ENCODE measurements at places on chromosomes 4 and X. TPM values are rescaled to one million over a fixed set of nuclear protein-coding genes. Genes with fewer than 3 reads are reported as not detected.

The CXCL1 gene
- 0.97 TPM for total RNA-seq

DNA sequence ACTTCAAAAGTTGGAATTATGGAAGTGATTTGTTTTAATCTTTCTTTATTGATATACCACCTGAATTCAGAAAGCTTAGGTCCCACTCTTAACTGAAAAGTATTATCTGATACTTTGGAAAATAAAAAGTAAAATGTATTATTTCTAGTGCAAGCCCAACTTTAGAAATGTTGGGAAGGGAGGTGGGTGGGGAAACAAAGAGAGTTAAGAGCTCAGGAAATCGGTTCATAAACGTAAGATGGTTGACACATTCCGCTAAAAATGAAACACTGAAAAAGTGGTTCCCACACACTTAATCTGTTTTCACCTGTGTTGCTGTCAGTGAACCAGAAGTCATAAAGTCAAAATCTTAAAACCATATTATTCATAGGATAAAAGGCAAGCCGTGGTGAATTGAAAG, 237.4 kb downstream of the BANK1 start:
- DNase-seq: no peak

GRCh38 chrX:149074398-149074797, 430.7 kb downstream of the IDS start:
- peak; percentile 27 for DNase-seq

The ODAM gene
- total RNA-seq: not detected

The C4orf50 gene
- total RNA-seq: not detected

DNA sequence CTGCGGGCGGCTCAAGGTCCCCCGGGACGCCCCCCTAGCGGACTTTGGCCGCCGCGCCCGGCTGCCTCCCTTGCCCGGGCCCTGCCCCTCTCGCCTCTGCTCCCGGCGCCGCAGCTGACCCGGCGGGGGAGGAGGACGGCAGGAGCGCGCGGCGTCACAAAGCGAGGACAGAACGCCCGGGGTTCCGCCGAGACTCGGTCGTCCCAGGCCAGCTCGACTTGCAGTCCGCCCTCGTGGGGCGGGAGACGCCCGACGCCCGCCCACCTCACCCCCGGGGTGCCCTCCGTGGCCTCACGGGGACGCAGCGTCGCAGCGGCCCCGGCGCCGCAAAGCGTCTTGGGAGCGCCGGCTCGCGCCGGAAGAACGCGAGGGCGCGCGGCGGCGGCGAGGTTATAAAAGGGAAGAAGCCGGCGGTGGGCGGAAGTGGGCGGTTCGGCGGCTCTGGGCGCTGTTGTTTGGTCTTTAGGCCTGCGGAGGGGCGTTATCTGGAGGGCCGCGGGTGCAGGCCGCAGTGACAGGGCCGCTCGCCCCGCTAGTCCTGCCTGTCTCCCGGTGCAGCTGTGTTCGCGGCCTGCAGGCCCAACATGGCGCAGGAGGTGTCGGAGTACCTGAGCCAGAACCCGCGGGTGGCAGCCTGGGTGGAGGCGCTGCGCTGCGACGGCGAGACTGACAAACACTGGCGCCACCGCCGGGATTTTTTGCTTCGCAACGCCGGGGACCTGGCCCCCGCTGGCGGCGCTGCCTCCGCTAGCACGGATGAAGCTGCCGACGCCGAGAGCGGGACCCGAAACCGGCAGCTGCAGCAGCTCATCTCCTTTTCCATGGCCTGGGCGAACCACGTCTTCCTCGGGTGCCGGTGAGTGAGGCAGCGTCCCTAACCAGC, at the start of gene CDKN2AIP:
Gene CDKN2AIP (plus strand): TSS at position 423 of the 883 bp plus-strand sequence. CDS start 162 bp downstream, at position 585.
- DNase-seq: peak; percentile 91

DNA sequence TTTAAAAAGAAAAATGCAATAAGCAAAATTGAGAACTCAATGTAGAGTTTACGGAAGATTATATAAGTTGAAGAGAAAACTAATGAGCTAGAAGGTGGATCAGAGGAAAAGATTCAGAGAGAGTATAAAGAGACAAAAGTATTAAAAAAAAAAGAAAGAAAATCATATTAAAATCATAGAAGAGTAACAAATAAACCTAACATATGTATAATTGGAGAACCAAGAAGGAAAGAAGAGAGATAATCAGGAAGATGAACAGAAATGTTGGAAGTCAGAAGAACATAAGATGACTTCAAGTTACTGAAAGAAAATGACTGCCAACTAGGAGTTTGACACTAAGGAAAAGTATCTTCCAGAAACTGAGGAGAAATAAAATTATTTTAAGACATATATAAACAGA, 34.3 kb upstream of the ANTXR2 start:
- no peak for DNase-seq

DNA sequence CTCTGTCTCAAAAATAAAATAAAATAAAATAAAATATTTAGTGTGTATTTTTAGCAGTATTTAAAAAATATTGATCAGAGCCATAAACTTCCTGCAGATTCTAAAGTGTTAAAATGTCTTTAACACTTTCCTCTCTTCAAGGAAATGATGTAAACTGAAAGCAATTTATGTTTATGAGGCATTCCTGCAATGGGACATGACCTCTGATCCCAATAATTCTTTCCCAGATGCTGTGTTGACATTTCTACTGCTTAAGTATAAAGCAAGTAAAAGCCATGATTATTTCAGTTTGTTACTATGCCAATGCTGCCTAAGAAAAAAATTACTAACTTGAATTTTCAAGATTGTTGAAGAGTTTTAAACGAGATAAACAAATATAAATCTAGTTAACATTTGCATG, 29.0 kb downstream of the COQ2 start:
- DNase-seq: no peak

- DNase-seq: no peak
Observed at GRCh38 chr4:182895791-182896292, 21.3 kb downstream of the DCTD start.

The SPARCL1 gene
- total RNA-seq: 259 TPM

DNA sequence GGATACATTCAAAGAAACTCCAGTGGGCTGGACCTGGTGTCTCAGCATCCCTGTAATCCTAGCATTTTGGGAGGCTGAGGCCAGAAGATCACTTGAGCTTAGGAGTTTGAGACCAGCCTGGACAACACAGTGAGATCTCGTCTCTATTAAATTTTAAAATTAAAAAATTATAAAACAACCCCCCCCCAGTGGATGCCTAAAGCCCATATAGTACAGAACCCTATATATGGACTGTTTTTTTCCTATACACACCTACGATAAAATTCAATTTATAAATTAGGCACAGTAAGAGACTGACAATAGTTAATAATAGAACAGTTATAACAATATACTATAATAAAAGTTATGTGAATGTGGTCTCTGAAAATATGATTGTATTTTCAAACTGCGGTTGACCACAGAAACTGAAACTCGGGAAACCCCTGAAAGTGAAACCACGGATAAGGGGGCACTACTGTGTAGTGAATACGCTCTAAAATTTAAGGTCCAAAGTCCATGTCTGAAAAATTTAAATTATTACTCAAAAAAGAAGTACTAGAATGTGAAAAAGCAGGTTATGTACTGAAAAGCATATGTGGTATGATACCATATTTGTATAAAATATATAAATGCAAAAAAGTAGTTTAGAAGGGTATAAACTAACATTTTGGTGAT, 2.0 kb downstream of the SMIM14 start:
- DNase-seq: peak; percentile 53

GRCh38 chr4:162791226-162791625, 375.5 kb downstream of the NAF1 start:
- DNase-seq: no peak

The USP17L22 gene
- not detected for total RNA-seq

DNA sequence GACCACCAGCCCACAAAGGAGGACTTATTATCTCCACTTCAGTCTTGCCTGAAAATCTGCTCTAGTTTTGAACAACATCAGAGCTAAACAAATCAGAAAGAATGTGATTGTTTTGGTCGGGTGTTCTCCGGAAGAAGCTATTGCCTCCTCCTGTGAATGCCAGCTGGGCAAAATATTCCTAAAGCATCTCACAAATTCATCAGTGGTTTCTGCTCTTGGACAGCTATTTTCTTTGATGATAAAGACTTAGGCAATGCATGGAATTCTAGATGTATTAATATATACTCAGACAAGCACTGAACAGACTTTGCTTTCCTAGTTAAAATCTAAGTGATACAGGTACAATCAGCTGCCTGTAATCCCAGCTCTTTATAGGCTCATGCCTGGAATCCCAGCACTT, 71.8 kb downstream of the ASMT start:
- no peak for DNase-seq

The RBMX gene
- total RNA-seq: 258 TPM

DNA sequence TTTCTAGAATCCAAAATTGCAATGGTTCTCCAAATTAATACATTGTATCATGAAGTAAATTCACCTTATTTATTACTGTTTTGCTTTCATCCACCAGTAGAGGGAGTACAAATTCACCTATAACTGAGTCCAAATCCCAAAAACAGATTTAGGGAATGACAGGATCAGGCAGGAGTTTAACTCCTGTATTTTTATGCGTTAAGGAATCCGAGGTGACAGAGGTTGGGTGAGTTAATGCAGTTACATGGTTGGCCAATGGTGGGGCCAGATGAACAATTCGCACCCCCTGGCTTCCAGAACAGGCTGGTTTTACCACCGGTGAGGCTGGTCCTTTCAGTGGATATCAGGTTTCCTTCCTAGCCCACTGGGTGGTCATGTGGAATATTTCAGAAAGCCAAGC, 82.4 kb downstream of the MTNR1A start:
- DNase-seq: no peak

DNA sequence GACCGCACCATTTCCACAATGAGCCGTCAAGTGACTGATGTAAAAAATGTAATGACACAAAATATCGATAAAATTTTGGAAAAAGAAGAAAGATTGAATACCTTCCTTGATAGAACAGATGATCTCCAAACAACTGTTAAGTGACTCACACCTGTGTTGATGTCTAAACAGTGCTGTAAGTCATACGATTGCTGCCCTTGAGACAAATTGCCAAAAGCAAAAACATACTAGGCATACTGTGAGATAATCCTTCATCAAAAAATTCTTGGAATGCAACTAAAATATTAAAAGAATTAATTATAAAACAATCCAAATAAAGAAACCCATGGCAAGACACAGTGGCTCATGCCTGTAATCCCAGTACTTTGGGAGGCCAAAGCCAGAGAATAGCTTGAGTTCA, 53.4 kb downstream of the HNRNPD start:
- no peak for DNase-seq

GRCh38 chr4:181860668-181861067, 382.5 kb upstream of the TENM3 start:
- DNase-seq: no peak

The RHOXF1 gene
- not detected for total RNA-seq

The CFI gene
- 6.0 TPM for total RNA-seq

DNA sequence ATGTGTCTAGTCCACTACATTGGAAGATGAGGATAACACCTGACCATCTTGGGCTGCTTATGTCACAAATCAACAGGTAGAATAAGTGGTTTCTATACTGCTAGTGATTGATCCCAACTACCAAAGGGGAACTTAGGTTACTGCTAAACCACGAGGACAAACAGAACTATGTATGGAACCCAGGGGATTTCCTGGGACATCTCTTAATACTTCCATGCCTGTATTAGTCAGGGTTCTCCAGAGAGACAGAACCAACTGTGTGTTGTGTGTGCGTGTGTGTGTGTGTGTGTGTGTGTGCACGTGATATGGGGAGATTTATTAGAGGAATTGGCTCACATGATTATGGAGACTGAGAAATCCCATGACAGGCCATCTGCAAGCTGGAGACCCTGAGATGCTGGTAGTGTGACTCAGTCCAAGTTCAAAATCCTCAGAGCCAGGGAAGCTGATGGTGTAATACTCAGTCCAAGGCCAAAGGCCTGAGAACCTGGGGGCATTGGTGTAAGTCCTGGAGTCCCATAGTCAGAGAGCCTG, 16.2 kb upstream of the AFF1 start:
- peak; percentile 70 for DNase-seq

The LAMP2 gene
- 90.1 TPM for total RNA-seq

The HCFC1 gene
- 45.5 TPM for total RNA-seq

DNA sequence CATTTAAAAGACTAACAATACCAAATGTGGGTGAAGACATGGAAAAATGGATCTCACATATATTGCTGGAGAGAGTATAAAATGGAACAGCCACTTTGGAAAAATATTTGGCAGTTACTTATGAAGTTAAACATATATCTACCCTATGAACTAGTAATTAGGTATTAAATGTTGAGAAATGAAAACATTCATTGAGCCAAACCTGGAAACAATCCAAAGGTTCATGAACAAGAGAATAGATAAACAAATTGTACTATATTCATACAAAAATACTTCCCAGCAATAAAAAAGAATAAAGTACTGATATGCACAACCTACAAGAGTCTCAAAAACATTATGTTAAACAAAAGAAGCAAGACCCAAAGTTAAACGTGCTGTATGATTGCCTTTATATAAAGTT, 4.0 kb upstream of the EGF start:
- no peak for DNase-seq

The GPR119 gene
- total RNA-seq: not detected

The SMC1A gene
- total RNA-seq: 23.0 TPM

- DNase-seq: no peak
Observed at GRCh38 chr4:31189938-31190337, 469.8 kb downstream of the PCDH7 start.

GRCh38 chr4:49036528-49036927, 50.5 kb downstream of the CWH43 start:
- no peak for DNase-seq

The HERC6 gene
- 0.46 TPM for total RNA-seq

The MTM1 gene
- 13.9 TPM for total RNA-seq

DNA sequence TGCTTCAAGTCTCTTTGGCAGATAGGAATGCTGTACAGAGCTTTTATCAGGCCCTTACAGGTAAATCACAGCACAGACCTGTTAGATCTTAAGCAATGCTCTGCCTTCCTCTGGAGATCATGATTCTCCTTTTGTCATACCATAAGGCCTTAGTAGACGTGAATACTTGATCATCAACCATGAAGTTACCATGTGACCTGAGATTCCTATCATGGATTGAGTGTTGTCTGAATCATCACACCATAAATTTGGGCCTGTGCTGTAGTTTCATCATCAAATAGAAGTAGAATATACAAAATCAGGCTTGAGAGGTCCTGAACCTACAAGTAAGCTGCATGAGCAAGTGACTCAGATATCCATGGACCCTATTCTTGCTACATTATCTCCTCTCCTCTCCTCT, 466.8 kb upstream of the INTU start:
- no peak for DNase-seq

DNA sequence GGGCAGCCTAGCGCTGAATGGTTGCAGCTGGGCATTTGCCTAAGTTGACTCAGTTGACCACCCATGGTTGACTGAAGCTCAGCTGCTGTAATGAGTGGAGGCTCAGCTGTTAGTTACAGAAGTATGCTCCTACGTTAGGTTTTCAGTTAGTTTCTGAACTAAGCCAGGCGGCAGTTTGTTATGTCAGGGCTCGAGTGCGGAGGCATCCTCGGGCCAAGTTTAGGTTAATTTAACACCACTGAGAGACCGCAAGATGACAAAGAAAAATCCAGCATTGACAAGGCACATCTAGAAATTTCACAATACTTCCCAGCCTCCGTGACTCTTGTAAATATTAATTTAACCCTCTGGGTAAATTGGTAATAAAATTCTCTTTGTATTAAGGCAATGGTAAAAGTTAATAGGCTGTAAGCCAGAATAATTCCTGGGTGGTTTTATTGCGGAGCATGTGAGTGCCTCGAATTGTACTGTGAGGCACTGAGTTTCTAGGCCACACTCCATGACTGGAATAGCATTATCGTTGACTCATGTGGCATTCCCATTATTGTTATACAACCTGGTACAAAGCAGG, 33.1 kb upstream of the CDKN2AIP start:
- DNase-seq: no peak

GRCh38 chr4:38095691-38096090, 135.5 kb downstream of the PTTG2 start:
- no peak for DNase-seq

The CDX4 gene
- total RNA-seq: 0.15 TPM

The CT45A1 gene
- not detected for total RNA-seq

- no peak for DNase-seq
Observed at GRCh38 chrX:150558424-150558823, 10.0 kb upstream of the MTM1 start.

Data from lower leg skin (tissue), 4 donors.